ENCODE measurements at places on chromosomes 7 and 10. TPM values are rescaled to one million over a fixed set of nuclear protein-coding genes. Genes with fewer than 3 reads are reported as not detected.

Gene PON3
- not detected for polyA plus RNA-seq

DNA sequence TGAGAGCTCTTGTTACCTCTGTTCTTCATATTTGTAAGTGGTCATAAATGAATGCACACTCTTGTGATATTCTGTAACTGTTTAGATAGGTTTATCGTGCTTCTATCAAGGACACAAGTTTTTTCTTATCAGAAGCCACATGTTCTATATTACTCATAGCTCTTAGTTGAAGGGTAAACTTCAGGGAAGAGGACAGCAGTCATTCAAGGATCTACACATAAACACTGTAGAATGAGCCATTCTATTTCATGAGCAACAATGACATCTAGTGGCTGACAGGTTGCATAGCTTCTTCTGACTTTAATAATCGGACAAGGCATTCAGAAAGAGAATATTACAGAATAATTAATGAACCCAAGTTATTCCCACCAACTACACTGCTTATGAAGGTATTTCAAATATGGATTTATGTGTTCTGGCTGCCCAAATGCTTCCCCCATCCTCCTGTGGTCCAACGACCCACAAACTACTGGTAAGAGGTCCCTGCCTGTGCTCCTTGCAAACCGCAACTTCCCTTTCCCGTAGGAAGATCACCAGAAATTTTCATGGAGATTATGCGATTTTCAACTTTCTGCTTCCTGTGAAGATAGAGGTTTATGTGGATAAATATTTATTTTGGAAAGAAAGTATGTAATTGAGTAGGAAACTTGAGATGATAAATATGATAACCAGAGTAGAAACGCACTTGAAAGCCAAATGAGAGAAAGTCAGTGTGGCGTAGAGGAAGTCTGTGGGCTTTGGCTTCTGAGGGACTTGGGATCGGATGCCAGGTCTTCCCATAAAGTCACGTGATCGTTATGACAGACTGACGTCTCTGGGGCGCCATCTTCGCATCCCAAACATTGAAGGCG is 16.8 kb upstream of the ABCB5 start:
- H3K4me1 ChIP-seq, result no peaks in the 10 kb centered on the region
- H3K27me3 ChIP-seq, result no peaks in the 10 kb centered on the region
- H3K36me3 ChIP-seq, result no peaks in the 10 kb centered on the region
- H3K27ac ChIP-seq, result no peak overlapping the region
- DNase-seq, result no peak

Gene PDGFA
- 0.68 TPM for polyA plus RNA-seq

- no peak overlapping the region for H3K4me3 ChIP-seq
- no peaks in the 10 kb centered on the region for H3K4me1 ChIP-seq
- H3K36me3 ChIP-seq, result no peaks in the 10 kb centered on the region
- H3K27ac ChIP-seq, result no peak overlapping the region
- DNase-seq, result no peak
Observed at GRCh38 chr10:113802997-113803396, 50.9 kb downstream of the DCLRE1A start.

- no peaks in the 10 kb centered on the region for H3K36me3 ChIP-seq
- H3K27me3 ChIP-seq, result no peaks in the 10 kb centered on the region
- no peaks in the 10 kb centered on the region for H3K4me1 ChIP-seq
- H3K4me3 ChIP-seq, result no peak overlapping the region
- no peak for DNase-seq
- no peak overlapping the region for H3K27ac ChIP-seq
Observed at GRCh38 chr10:16987976-16988610, 141.5 kb downstream of the CUBN start.

DNA sequence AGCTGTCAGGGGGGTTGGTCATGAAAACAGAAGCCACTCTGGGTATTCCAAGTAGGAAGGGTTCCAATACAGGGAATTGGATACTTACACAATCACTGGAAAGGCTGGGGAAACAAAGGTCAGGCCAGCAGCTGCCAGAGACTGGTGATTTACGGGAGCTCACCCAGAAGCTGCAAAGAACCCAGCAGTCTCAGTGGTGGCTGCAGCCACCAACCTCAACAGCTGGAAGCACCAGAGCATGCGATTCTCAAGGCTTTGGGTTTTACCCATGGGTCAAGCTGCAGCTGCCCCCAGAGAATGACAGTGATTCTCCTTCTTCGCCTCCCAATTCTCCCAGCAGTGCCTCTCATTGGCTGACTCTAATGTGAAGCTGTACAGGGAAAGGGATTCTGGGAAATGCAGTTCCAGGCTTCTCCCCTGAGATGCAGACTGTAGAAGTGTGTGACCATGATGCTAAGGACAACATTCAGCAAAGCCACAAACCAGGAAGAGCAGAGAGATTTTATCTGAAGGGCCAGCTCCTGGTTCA is 107.2 kb upstream of the TCF7L2 start:
- H3K36me3 ChIP-seq, result no peaks in the 10 kb centered on the region
- no peak for DNase-seq
- H3K4me3 ChIP-seq, result no peak overlapping the region
- no peak overlapping the region for H3K27ac ChIP-seq

Gene GJD4
- not detected for polyA plus RNA-seq

Gene NCF1
- 7.7 TPM for polyA plus RNA-seq

GRCh38 chr10:8544500-8544899 is 490.0 kb downstream of the GATA3 start:
- no peak for DNase-seq
- peaks cover 3% of the 10 kb centered on the region for H3K4me1 ChIP-seq
- no peak overlapping the region for H3K4me3 ChIP-seq
- H3K27ac ChIP-seq, result no peak overlapping the region
- H3K36me3 ChIP-seq, result no peaks in the 10 kb centered on the region

Gene PAX4
- polyA plus RNA-seq, result not detected

GRCh38 chr7:156050636-156051569 is 238.6 kb upstream of the SHH start:
- no peaks in the 10 kb centered on the region for H3K36me3 ChIP-seq
- no peak overlapping the region for H3K4me3 ChIP-seq
- H3K4me1 ChIP-seq, result no peaks in the 10 kb centered on the region
- H3K27me3 ChIP-seq, result no peaks in the 10 kb centered on the region
- DNase-seq, result no peak

- DNase-seq, result no peak
- H3K4me1 ChIP-seq, result peaks cover 4% of the 10 kb centered on the region
- H3K27me3 ChIP-seq, result no peaks in the 10 kb centered on the region
Observed at GRCh38 chr10:64036321-64036930, 515.2 kb downstream of the REEP3 start.

DNA sequence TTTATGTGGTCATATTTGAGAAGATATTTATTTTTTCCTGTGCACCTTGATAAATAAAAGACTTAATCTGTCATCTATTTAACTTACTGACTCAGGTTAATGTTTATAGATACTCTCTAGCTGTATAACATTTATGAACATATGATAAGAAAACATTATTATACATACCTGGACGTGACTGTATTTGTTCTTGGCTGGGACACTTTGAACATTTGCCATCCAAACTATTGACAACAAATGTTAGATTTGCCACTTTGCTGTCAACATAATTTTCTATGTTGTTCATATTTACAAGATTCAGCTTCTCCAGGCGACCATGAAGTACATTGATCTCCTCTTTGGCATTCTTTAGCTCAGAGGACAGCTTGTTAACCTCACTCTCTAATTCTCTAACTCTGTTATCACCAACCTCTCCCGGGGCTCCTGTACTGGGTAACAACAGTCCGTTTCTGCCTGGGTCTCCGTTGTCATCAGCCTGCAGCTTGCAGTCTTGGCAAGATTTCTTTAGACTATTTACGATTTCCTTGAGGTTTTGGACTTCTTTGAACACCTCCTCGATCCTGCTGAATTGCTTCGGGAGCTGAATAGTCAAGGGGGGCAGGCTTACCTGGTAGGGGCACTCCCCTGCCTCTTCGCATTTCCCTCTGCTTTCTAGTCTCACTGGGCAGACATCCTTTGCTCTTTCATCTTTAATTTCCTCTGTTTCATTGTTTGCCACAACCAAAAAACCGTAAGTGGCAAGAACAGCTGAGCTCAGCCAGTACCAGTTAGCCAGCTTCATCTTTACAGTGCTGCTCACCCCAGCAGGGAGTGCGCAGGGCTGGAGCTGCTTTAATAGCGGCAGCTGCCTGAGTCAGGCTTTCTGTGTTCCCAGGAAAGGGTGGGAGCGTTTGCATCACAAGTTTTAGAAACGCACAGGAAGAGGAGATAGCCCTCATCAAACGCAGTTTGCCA is at the start of gene FGL2:
Gene FGL2, minus strand, starts transcription at position 807 of the 954 bp plus-strand sequence. Its CDS starts 26 bp downstream, at position 781.
- H3K36me3 ChIP-seq, result no peaks in the 10 kb centered on the region
- H3K27ac ChIP-seq, result no peak within 1 kb of the TSS
- peak within 1 kb of the TSS; percentile 66 for H3K4me3 ChIP-seq
- H3K4me1 ChIP-seq, result peaks cover 21% of the 10 kb centered on the region

DNA sequence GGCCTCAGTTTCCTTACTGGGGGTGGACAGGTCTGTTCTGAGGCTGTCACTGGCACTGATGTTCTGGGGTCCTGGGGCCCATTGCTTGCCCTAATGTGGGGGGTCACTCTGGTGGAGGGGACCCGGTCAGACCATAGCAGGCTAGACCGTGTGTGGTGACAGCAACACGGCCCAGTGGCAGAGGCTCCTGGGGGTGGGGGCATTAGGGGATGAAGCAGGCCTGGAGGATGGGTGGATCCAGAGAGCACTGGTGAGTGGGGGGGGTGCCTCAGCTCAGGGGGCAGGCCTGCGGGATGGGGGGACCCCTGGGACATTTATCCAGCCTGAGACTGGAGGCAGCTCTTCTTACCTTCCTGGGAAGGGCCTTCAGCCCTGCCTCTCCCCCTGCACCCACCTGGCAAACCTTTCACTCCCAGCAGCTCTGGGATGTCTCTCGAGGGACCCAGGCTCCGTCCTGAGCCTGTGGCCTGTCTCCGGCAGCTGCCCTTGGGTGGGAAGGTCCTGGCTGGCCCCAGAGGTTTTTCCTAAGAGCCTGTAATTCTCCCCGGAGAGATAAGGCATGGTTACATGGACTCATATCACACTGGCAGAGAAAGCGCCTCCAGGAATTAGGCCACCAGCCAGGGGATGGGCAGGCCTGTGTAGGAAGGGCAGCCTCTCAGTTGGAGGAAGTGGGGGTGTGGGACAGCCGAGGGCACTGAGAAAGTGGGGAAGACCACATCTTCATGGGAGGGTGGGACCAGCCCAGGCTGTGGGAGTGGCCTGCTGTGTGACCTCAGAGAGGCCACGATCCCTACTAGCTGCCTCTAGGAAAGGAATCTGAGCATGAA is 147.7 kb downstream of the UBE2H start:
- no peaks in the 10 kb centered on the region for H3K4me1 ChIP-seq
- DNase-seq, result no peak
- no peak overlapping the region for H3K27ac ChIP-seq
- H3K27me3 ChIP-seq, result no peaks in the 10 kb centered on the region

Gene SEMA3C
- polyA plus RNA-seq, result not detected

DNA sequence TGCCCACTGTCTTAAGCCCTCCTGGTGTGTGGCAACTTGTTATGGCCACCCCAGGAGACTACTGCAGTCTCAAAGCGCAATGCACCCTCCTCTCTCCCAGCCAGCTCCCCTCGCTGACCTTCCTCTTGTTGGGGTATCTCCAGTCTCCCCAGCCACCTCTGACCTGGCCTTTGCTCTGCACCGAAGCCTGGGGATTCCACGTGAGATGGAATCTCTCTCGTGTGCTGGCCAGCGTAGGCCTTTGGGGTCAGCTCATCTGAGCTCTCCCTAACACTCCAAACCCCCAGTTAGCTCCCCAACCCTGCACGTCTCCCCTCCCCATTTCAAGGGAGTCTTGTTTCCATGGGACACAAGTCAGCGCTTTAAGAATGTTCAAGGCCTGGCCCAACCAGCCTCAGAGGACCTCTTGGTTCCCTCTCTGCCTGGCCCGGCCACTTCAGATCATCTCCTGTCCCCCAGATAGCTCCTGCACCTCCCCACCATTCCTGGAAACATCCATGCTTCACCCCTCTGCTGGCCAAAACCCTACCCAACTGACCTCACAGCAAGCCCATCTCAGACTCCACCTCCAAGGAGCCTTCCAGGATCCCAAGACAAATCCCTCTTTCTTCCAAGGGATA is 11.2 kb downstream of the ITPRIP start:
- DNase-seq, result no peak
- H3K27ac ChIP-seq, result no peak overlapping the region
- H3K36me3 ChIP-seq, result peaks cover 6% of the 10 kb centered on the region
- H3K4me3 ChIP-seq, result no peak overlapping the region

DNA sequence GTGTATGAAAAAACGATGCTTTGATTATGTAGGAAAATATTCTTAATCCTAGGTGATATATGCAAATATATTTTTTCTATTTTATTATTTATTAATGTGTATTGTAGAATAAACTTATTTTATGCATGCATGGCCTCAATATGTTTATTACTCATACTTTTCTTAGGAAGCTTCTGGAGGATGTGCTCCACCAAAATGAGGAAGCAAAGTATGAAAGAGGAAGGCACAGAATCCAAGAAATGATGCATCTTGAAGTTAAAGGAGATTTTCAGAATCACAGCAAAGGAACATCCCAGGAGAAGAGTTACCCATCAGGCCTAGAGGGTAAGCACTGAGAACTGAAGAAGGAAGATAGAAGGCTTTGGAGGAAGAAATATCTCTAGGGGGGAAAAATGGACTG is 35.0 kb upstream of the MRPS16 start:
- no peaks in the 10 kb centered on the region for H3K27me3 ChIP-seq
- H3K36me3 ChIP-seq, result no peaks in the 10 kb centered on the region
- H3K4me1 ChIP-seq, result no peaks in the 10 kb centered on the region
- no peak overlapping the region for H3K27ac ChIP-seq

DNA sequence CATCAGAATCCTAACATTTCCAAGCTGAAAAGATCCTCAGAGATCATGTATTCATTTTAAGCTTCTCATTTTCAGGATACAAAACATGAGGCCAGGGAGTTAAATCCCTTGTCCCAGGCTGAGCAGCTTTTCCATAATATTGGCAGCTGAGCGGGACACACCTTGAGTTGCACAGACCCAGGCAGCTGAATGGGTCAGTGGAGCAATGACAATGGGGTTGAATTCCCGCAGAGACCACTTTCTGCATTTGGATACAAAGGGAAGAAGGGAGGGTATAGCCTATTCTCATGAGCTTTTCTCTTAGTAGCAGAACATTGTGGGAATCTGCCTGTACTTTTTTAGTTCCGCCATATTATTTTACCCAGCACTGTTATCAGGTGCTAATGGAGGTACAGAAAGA is 49.5 kb downstream of the PRR15 start:
- H3K27ac ChIP-seq, result no peak overlapping the region
- no peak overlapping the region for H3K4me3 ChIP-seq
- H3K36me3 ChIP-seq, result no peaks in the 10 kb centered on the region
- DNase-seq, result no peak
- H3K4me1 ChIP-seq, result no peaks in the 10 kb centered on the region
- H3K27me3 ChIP-seq, result no peaks in the 10 kb centered on the region

Gene STAM
- 7.8 TPM for polyA plus RNA-seq

Gene TES
- 193 TPM for polyA plus RNA-seq

- H3K4me3 ChIP-seq, result no peak overlapping the region
- DNase-seq, result no peak
- no peak overlapping the region for H3K27ac ChIP-seq
- no peaks in the 10 kb centered on the region for H3K27me3 ChIP-seq
Observed at GRCh38 chr7:23431702-23432199, 38.5 kb downstream of the IGF2BP3 start.

Gene SNCG
- polyA plus RNA-seq, result not detected

Gene RBP3
- not detected for polyA plus RNA-seq

Gene HGF
- polyA plus RNA-seq, result not detected

Gene SPDYE8
- 0.16 TPM for polyA plus RNA-seq

- H3K27ac ChIP-seq, result no peak overlapping the region
- H3K27me3 ChIP-seq, result no peaks in the 10 kb centered on the region
- no peaks in the 10 kb centered on the region for H3K36me3 ChIP-seq
- no peaks in the 10 kb centered on the region for H3K4me1 ChIP-seq
- H3K4me3 ChIP-seq, result no peak overlapping the region
- DNase-seq, result no peak
Observed at GRCh38 chr7:95267754-95268153, 56.6 kb downstream of the PON1 start.

Gene STAG3
- polyA plus RNA-seq, result 1.5 TPM

Gene FAM180A
- not detected for polyA plus RNA-seq
